CD14-positive monocyte (primary cell): ENCODE measurements at places on chromosomes 13 and 19. TPM values are rescaled to one million over a fixed set of nuclear protein-coding genes. Genes with fewer than 3 reads are reported as not detected.

Gene KASH5
- not detected for polyA plus RNA-seq

- DNase-seq = no peak
These were observed 1.4 kb downstream of the GGN start for GRCh38 chr19:38386300-38386970.

DNA sequence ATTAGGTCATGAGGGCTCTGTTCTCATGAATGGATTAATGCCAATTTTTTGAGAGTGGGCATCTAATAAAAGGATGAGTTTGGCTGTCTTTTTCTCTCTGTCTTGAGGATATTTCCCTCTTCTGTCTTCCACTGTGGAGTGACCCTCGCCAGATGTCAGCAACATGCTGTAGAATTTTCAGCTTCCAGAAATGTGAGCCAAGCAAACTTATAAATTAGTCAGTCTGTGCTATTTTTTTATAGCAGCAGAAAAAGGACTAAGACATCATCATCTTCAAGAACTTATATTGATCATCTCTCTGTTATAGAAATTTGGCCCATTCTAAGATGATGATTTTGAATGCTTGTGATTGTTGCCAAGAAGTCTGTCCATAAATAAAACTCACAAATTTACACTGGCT, 431.4 kb downstream of the FGF9 start:
- DNase-seq = no peak

DNA sequence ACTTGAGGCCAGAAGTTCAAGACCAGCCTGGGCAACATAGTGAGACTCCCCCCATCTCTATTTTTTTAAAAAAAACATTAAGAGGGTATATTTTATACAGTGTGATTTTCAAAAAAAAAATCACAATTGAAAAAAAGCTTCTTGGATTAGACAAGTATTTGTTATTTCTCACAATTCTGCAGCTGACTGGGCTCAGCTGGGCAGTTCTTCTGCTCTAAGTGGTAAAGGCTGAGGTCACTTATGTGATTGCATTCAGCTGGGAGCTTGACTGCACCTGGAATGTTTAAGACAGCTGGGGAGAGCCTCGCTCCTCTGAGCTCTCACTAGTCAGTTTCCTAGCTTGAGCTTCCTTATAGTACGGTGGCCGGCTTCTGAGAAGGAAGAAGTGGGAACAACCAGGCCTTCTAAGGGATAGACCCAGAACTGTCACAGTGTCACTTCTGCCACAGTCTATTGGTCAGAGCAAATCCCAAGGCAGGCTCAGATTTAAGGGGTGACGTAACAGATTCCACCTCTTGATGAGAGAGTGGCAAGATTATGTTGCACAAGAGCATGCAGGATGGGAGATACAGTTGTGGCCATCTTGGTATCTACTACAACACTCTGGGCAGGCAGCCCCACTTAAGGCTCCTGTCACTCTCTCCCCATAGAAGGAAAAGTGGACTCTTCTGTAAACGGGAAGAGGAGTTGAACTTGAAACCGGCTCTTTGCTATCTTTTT, 19.7 kb upstream of the IRGC start:
- DNase-seq = peak; percentile 70

DNA sequence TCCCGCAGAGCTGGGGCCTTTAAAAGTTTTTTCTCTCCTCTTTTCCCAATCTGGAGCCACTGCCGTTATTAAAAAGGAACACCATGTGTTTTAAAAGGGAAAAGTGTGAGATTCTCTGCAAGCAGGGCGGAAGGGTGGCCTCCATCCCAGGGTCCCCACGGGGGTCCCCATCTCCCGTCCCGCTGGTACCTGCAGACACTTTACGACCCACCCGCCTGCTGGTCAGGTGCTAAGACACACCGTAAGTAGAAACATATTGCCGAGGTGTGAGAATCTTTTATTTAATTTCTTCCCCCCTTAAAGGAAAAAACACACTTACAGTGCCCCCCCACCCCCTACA, 1.8 kb downstream of the CRLF1 start:
- no peak for DNase-seq

- no peak for DNase-seq
These were observed 73.5 kb downstream of the PDS5B start for GRCh38 chr13:32659736-32660135.

DNA sequence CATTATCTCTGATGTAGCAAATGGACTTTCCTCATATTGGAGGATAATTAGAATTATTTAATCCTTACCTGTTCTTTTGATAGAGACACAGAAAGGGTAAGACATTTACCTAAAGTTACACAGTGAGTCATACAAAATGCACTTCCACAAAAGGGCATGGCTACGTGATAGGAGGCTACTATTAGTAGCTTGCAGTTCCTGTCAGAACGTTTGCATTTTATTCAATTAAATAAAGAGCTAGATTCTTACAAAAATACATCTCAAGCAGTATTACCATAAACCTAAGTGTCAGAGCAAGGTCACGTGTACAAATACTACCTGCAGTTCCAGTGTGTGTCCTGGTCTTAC, 120.6 kb downstream of the ESD start:
- no peak for DNase-seq

GRCh38 chr19:58095328-58095727, 2.7 kb downstream of the ZSCAN18 start:
- no peak for DNase-seq

DNA sequence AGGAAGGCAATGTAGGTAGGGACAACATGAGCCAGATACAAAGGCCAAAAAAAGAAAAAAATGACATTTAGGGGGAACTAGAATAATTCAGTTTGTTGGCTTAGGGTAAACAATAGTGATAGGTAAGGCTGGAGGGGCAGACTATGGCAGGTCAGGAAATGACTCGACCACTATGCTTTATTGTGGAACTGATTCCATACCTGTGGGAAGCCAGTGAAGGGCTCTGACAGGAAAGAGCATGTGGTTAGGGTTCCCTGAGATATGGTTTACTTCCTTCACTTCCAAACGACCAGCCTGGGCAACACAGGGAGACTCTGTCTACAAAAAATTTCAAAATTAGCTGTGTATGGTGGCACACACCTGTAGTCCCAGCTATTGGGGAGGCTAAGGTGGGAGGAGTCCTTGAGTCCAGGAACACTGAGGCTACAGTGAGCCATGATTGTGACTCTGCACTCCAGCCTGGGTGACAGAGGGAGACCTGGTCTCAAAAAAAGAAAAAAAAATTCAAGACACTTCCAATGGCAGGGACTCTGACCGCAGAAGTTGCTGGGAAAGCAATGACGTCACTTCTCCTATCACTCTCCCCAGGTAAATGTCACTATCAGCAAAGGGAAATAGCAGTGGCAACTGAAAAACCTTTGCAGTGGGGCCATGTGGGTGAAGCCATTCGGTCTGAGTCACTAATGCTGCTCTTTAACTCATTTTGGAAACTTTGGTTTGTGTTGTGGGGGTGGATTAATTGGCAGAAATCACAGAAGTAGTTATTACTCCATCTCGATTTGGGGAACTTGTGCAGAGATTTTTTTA, 192.8 kb upstream of the TSC22D1 start:
- no peak for DNase-seq

- DNase-seq = no peak
These were observed 298.1 kb downstream of the OLFM4 start for GRCh38 chr13:53326716-53327115.

DNA sequence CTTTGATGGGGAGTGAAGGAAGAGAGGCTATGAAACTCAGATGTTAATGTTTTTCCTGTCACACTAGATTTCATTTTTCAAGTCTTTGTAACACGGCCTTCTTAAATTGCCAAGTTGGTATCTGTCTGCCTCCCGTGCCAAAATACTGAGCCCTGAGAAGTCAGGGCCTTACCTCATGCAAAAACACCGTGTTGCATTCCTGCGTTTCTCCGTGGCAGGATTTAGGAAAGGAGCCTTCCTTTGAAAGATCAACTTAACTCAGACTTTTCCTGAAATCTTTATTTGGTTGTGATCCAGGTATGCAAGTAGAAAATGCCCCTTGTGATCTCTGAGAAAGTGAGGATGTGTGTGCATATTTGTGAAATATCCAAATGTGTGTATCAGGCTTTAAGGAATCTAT, 1291.0 kb upstream of the SLC10A2 start:
- DNase-seq = no peak

- no peak for DNase-seq
These were observed 7.9 kb upstream of the FRY start for GRCh38 chr13:32023698-32024097.

Gene ATP8B3
- 1.6 TPM for polyA plus RNA-seq

DNA sequence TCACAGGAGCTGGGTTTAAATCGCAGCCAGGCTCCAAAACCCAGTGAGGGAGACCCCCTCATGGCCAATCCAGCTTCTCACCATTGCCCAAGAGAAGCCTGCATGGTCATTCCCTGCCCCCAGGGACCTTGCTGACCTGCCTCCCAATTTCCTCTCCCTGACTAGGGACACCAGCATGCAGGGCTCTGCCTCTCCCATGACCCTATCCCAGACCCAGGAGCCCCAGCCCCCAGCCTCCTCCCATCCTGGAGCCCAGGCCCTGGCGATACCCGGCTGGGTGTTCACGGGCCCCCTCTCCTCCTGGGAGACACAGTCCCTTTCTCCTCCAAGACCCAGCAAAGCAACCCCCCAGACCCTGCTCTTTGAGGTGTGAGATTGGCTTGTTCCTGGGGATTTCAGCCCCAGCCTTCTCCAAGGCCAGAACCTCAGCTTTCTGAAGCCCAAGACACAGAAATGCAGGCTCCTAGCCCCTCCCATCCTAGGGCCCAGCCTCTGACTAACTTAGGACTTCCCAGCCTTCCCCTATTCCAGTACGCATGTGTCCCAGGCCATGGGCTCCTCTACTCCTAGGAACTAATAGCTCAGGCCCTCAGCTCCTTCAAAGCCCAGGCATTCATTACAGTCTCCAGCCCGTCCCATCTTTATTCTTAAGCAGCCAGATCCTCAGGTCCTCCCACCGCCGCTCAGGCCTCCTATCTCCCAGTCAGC, 1.1 kb downstream of the GYS1 start:
- peak; percentile 39 for DNase-seq

Gene SMIM24
- polyA plus RNA-seq = not detected

Gene PCP2
- polyA plus RNA-seq = not detected

DNA sequence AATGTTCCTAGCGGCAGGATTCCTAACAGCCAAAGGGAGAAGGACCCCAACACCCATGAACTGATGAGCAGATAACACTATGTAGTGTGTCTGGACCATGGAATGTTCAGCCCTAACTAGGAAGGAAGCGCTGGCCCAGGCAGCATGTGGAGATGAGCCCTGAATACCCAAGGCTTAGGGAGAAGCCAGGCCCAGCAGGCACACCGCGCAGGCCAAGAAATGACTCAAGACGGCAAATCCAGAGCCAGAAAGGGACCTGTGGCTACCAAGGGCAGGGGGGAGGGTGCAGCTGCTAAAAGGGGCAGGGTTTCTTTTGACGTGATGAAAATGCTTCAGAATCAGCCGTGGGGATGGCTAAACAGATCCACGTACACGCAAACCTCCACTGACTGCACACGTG, 20.7 kb upstream of the TINCR start:
- DNase-seq = no peak

Gene PROZ
- 0.17 TPM in 1 of 2 replicates, not detected in the other for polyA plus RNA-seq

GRCh38 chr19:18090545-18091216, 3.9 kb upstream of the IL12RB1 start:
- DNase-seq = peak; percentile 65

- DNase-seq = no peak
These were observed 10.2 kb downstream of the CEACAM18 start for GRCh38 chr19:51488491-51488890.

DNA sequence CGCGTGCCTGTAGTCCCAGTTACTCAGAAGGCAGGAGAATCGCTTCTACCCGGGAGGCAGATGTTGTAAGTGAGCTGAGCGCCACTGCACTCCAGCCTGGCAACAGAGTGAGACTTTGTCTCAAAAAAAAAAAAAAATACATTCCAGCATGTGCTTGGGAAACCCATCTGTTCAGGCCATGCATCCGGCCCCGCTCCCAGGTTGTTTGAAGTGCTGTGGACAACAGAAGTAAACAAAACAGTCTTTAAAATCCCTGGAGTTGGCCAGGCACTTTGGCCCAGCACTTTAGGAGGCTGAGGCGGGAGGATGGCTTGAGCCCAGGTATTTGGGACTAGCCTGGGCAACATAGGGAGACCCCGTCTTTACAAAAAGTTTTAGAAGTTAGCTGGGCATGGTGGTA, 3.2 kb upstream of the PTPRS start:
- no peak for DNase-seq

DNA sequence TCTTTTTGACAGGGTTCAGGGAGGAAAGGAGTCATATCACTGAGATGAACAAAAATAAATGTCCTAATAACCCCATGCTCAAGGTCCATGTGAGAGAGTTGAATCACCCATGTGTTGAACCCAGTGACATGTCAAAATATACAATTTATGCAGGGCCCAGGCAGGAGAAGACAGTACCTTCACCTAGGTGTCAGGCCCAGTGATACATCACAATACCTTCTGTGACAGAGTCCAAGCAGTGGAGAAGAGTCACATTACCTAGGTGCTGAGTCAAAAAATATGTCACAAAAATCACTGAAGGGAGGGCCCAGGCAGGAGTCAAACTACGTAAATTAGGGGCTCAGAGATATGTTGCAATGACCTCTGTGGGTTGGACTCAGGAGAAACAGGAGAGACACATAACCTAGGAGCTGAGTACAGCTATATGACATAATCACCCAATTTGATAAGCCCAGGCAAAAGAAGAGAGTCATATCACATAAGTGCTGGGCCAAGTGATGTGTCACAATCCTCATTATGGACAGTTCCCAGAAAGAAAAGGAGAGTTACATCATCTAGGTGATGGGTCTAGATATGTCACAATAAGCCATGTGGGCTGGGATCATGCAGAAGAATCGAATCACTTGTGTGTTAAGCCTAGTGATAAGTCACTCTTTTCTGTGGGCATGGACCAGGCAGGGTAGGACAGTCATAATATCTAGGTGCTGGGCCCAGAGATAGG, 13.8 kb upstream of the ZNF724 start:
- no peak for DNase-seq

Gene RLN3
- not detected for polyA plus RNA-seq

DNA sequence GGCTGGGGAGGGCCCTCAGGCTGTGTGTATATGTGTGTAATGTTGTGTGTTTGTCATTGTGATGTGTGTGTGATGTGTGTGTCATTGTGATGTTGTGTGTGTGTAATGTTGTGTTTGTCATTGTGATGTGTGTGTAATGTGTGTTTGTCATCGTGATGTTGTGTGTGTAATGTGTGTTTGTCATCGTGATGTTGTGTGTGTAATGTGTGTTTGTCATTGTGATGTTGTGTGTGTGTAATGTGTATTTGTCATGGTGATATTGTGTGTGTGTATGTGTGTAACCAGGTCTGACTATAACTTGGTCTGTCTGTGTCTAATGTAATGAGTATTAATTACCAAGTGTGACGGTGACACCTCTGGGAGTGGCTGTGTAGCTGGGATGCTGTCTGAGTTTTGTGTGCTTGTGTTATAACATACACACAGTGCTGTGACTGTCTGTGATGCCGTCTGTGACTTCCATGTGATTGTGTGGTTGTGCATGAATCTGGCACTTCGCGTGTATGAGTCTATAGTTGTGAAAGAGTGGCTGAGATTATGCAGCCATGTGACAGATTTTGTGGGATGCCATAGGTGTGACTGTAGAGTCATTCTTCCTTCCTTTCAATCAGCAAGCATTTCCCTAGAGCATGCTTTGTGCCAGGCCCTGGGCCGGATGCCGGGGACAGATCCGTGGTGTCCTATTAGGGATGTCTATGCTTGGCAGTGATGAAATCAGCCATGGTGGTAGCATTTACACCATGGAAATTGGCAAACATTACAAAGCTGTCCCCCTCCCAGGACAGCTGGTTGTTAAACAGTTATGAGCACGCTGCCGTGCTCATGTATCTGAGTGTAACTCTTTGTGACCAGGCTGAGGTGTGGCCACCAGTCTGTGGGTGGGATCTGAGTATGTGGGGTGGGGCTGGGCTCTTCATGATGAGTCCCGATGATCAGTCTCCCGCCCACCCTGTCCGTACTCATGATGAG, 6.4 kb downstream of the TNFSF14 start:
- DNase-seq = peak; percentile 94

Gene ZSCAN18
- 2.3 TPM for polyA plus RNA-seq
